NCI-H1105 (cell line): ENCODE measurements at places on chromosomes 6 and 20.
A peak's percentile ranks its signal among the peaks of the same experiment; 100 is the strongest.

DNA sequence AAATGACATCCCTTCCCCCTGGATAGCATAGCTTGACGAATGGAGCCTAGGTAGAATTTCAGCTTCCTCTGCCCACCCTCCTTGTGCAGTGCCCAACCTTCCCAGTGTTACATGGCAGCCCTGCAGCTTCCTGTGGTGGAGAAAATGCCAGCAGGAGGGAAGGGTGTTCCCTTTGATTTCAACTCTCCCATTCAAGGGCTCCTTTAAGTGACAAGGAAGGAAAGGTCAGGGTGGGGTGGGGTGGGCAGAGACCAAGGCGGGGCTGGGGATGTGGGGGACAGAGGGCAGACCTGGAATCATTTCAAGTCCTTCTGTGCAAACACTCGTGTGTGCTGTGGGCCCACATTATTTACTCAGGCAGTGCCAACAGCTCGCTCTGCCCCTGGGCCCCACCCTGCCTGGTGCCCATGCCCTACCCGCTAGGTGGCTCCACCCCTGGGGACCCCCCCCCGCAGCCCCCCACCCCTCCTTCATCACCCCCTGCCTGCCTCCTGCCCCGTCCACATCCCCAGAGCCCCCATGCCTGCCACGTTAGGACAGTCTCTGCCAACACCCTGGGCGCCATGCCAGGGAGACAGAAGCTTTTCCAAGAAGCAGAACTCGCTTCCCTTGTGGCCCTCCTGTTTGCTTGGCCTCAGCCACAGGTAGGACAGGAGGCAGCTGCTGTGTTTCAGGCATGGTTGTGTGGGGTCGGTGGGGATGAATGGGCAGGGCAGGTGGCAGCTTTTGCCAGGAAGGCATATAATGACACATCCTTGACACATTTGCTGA lies 9.4 kb downstream of the SPDEF start:
- DNase-seq = peak; percentile 95

DNA sequence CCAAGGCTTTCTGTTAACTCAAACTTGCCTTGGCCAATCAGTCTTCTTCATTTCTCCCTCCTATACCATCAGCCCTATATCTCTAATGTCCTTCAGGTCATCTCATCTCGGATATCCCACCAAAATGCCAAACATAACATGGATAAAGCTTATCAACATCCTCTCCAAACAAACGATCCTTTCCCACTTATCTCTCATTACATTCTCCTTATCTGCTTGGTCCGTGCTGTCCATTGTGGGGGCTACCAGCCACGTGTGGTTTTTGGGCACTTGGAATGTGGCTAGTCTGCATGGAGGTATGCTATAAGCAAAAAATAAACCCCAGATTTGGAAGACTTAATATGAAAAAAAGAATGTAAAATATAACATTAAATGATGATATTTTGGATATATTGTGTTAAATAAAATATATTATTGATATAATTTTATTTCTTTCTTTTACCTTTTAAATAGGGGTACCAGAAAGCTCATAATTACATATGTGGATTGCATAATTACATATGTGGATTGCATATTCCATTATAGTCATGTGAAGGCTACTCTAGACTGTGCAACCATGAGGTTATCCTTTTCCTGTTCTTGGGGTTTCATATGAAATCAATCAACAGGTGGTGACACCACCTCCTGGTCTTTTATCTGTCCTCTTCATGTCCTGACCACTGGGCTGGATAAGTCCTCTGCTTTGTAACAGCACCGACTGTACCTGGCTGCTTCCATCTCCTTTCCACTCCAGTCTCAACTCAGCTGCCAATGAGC lies 123.0 kb downstream of the CD83 start:
- DNase-seq = no peak

DNA sequence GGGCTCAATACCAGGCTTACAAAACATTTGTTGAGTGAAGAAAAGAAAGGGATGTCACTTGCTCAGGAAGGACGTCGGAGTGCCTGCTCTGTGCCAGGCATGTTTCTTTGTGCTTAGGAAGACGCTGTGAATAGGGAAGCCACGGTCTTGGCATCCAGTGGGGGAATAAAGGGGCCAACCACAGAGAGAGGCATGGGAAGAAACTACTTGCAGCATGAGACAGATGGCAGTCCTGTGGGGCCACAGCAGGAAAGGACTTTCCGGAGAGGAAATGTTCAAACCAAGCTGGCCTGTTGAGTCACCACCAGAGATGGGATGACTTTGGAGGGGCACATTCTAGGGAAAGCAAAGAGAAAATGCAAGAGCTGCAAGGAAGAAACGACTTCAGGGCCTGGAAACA lies 173.2 kb downstream of the CDH26 start:
- DNase-seq = no peak

GRCh38 chr6:111653434-111653833 lies 47.8 kb upstream of the TRAF3IP2 start:
- peak; percentile 15 for DNase-seq

GRCh38 chr20:51385646-51386530 lies 156.6 kb downstream of the NFATC2 start:
- no peak for DNase-seq

DNA sequence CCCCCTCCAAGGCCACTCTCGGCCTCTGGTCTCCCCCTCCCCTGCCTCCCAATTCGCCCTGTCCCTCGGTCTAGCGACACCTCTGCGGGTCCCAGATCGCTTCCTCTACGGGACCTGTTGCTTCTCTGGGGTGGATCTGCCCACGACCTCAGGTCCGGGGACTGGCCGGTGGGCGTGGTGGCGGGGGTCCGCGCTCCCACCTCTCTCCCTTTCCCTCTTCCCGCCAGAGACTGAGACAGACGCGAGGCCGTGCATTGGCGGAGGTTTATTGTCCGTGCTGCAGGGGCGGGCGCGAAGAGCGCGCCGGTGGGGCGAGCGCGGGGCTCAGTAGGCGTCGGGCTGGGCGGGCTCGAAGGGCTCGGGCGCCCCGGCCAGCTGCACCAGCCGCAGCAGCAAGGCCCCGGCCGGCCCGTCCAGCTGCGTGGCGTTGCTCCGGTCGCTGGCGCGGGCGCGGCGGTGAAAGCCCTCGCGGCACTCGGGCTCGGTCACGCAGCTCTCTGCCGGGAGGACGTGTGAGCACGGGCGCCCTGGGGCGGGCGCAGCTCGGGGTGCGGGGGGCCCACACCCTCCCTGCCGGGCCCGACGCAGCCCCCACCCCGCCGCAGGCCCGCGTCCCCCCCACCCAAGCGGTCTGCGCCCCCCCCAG lies 2.1 kb downstream of the AVP start:
- DNase-seq = no peak

DNA sequence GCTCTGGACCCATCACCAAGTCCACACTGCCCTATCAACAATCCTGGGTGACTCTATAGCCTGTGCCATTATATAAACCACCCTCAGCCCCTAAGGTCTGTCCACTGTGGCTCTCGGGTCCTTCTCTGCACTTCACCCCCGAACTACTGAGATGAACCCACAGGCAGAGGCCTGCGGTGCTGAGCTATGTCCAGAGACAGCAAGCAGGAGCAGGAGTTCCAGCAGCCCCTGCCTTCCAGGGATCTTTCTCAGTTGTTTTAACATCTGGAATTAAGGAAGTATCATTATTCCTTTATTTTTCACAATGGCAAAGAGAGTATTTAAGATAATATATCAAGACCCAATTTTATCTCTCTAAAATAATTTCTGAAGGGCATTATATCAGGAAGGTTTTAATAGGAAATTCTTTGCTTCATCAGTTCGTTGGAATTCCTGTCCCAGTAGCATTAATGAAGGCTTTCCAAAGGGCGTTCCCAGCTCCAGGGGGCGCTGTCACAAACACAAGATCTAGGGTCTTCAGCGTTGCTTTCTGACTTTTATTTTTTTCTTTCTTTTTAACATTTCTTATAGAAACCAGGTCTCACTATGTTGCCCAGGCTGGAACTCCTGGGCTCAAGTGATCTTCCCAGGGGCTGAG lies 27.3 kb downstream of the RRBP1 start:
- no peak for DNase-seq

DNA sequence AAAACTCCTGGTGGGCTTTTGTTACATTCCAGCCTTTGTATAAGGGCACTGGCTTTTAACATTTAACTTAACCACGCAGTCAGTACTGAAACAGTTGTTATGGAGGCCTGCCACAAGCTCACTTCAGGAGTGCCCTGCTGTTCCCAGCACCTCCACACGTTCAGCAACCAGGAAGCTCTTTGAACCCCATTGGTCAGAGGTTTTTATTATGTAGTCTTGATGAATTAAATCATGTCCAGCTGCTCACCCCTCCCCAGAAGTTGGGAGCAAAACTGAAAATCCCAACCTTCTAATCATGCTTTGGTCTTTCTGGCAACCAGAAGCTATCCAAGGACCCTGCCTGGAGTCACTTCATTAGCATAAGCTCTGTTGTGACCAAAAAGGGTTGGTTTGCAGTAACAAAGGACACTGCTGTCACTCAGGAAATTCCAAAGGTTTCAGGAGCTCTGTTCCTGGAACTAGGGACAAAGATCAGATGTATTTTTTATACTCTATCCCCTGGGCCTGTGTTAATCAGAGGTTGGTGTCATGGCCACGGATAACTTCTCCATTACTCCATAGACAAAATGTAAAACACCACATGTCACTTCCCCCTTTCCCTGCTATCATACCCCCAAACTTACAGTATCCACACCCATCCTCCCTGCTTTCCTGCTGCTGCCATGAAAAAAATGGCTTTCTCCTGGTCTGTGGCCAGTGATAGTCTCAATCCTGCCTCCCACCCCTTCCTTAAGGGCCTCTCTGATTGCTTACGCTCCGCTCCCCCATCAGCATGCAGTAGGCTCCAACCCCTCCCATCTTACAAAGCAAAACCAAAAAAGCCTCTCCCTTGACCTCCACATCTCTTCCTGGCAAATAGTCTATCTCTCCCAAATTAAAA lies 3.1 kb downstream of the ARMC12 start:
- no peak for DNase-seq

DNA sequence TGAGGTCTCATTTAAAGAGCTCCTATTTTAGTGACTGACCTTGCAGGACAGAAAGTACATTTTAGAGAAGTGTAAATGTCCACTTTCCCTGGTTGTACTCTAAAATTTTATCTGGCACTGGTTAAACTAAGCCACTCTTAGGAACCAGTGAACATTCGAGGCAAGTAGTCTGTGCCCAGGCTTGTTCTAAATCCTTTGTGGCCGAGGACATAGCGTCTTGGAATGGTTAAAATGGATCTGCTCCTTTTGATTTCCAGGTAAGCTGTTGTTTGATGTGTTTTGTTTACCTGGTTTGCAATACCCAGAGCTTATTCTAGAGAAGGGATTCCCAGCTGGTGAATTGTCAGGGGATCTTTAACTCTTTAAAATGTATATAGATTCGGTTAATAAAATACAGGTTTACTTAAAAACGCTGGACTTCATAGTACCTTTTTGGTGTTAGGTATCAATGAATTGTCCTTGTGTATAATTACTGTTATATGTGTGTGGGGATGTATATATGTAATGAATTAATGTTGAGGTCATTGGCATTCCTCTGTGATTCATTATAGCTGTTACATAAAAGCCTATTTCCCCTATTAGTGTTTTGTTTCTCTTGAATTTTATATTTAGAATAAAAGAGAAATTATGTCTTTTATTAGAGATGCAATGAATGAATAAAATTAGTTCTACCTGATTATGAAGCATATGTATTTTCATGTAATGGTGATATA lies 15.8 kb downstream of the SNX9 start:
- DNase-seq = no peak

- DNase-seq = no peak
Observed at GRCh38 chr6:34383656-34384320, 8.7 kb downstream of the NUDT3 start.

- DNase-seq = no peak
Observed at GRCh38 chr20:13739731-13740649, 44.7 kb downstream of the ESF1 start.

DNA sequence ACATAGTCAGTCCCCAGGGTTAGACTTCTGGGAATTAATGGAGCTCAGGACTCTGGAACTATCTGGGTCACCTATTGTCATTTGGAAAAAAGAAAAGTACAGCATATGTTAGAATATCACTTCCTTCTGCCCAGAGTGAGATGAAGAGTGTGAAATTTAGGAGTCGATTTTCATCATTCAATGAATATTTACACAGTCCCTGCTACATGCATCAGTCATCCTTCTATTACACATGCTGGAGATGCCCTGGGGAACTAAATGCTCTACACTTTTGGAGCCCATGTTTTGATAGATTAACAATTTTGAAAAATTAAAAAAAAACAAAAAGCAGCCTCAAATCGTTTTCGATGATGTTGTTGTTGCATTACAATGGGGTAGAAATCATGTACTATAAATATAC lies 315.4 kb downstream of the ALDH8A1 start:
- no peak for DNase-seq

- no peak for DNase-seq
Observed at GRCh38 chr6:130906736-130907381, 79.7 kb downstream of the SMLR1 start.

- no peak for DNase-seq
Observed at GRCh38 chr6:25875926-25876602, 2.0 kb upstream of the SLC17A3 start.
